ENCODE measurements at places on chromosomes 12 and 14.
A peak's percentile ranks its signal among the peaks of the same experiment; 100 is the strongest.

DNA sequence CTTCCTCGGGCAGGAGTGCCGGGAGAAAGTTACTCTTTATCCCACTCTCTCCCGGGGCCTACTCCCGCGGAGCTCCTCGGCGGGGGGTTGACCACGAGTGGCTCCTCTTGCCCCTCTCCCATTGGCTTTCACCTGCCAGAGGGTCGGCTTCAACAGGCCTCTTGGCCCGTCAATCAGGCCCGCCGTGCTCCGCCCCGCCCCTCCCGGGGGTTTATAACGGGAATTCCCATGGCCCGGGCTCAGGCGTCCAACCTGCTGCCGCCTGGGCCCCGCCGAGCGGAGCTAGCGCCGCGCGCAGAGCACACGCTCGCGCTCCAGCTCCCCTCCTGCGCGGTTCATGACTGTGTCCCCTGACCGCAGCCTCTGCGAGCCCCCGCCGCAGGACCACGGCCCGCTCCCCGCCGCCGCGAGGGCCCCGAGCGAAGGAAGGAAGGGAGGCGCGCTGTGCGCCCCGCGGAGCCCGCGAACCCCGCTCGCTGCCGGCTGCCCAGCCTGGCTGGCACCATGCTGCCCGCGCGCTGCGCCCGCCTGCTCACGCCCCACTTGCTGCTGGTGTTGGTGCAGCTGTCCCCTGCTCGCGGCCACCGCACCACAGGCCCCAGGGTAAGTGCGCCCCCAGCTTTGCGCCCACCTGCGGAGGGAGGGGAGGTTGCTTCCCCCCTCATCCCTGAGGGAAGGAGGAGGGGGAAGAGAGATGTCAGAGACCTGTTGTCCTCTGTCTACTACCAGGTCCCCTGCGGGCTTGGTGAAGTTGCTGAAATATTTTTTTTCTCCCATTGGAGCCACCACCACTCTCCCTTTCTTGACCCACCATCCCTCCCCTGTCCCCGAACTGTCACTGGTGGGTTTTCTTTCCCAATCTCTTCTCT lies at the start of gene SMOC1:
Gene SMOC1, plus strand, starts transcription at position 242 of the 869 bp plus-strand sequence. Its CDS starts 263 bp downstream, at position 505.
- DNase-seq: no peak

DNA sequence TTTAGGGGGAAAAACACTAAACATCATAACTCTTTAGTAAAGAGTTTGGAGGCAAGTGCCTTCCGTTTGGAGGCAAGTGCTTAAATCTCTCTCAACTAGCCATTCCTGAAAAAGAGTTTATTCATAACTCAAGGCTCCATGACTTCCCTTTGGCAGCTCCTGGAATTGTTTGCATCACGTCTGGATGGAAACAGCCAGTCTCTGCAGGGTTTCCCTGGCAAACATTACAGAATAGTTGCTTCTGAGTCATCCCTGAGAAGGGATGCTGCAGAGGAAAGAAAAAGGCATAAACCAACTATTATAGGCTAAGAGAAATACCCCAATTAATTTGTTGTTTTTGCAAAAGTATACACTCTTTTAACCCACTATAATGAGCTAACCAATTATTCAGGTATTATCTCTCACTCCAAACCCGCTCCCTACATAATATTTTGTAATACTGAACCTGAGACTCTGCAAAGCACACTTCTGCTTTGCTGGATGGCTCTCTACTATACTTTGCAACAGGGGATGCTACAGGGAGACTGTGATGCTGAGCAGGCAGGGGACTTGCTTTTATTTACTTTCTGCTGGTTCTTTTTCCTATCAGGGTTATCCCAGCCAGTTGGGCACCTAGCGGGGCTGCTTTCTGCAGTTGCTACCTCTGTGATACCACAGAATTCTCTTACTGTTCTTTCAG lies 497.7 kb downstream of the FUT8 start:
- DNase-seq: no peak

- no peak for DNase-seq
These were observed 66.2 kb downstream of the PTPRB start for GRCh38 chr12:70571029-70571428.

DNA sequence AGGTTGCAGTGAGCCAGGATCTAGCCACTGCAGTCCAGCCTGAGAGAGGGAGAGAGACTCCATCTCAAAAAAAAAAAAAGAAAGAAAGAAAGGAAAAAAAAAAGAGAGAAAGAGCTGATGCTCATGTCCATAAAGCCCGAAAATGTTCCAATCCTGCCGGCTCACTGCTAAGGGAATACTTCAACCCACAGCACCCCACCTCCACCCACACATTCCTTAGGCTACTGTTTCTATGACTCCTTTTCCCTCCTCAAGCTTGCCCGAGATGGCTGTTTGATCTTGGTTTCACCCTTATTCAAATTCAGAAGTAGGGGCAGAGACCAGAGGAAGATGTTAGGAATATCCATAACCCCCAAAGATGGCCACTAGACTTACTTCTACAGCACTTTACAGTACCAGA lies 59.5 kb upstream of the RASSF3 start:
- no peak for DNase-seq

- DNase-seq: peak; percentile 27
These were observed 1.9 kb downstream of the TOGARAM1 start for GRCh38 chr14:44963775-44964380.

- DNase-seq: no peak
These were observed 3.0 kb downstream of the BMAL2 start for GRCh38 chr12:27335364-27336281.

GRCh38 chr12:117774941-117775775 lies 193.6 kb downstream of the KSR2 start:
- DNase-seq: no peak

DNA sequence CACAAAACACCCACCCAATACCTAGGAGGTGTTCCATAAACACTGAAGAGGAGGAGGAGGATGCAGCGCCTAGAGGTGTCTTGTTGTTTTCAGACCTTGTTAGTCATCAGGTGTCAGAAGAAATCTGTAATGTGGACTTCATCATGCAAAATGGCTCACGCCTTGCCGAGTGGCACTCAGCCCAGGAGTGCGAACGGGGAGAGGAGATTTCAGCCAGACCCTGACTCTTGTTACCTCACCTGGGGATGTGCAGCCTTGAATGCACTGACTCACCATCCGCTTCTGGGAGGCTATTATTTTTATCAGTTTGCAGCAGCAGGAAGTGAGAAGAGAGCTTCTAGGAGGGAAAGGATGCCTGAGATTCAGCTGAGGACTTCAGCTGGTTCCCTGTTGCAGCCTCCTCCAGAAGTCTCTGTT lies 48.2 kb upstream of the PLXNC1 start:
- DNase-seq: no peak

DNA sequence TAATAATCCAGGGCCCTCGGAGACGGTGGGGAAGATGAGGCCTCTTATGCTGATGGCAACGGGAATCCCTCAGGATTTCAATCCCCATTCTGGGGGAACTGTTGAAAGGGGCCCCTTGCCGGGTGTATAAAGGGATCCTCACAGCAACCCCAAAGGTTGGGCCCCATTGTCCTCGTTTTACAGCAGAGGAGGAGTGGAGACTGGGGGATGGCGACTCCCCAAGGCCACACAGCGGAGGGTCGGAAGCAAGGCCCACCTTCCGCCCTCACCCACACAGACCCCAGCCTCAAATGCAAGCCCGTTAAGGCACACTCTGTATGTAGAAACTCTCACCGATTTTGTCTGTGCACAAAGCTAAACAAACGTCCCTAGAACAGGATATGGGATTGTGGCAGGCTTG lies 327.9 kb upstream of the DIO3 start:
- no peak for DNase-seq

DNA sequence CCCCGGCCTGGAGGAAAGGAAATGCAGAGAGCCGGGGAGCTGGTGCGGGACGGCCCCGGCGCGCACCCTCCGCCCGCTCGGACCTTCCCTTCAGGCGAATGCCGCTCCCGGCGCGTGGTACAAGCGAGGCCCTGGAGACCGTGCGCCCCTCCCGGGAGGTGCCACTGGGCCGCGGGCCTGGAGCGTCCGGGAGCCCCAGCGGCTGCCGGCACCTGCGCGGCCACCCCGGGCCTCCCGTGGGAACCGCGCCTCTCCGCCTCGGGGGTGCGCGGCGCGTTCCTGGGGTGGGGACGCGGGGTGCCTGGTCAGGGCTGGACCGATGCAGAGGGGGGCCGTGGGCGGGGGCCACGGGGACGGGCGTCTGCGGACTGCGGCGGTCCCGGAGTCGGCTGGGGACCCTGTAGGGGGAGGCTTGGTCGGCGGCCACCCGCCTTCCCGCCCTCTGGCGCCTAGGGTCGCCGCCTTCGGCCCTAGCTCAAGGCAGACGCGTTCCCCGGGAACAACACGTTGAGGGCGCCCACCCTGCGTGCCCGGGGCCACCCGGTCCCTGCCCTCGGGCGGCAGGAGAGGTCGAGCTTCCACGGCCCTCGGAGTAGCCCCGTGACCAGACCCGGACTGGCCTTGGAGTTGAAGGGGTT lies 599 bp downstream of the PAPLN start:
- no peak for DNase-seq

GRCh38 chr14:69376439-69376838 lies 21.7 kb downstream of the ERH start:
- no peak for DNase-seq

DNA sequence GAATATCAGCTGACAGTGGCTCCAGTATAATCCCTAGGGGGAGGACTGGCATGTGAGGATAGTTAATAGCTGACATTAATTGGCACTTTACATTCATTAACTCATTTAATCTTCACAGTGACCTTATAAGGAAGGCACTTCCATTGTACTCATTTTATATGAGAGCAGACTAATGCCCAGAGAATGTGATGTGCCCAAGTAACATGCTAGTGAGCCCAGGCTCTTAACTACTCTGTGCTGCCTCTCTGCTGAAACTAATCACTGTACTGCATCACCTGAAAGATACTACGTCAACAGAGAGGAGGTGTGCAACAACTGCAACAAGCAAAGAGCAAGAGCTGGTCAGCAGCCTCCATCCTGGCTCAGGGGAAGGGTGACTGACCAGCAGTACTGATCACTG lies 40.1 kb downstream of the GALNT4 start:
- no peak for DNase-seq

All from OCI-LY7 (cell line).